ENCODE measurements at places on chromosomes 13 and 19.

- DNase-seq = no peak
These were observed 61.4 kb downstream of the SLC7A1 start for GRCh38 chr13:29534083-29534482.

DNA sequence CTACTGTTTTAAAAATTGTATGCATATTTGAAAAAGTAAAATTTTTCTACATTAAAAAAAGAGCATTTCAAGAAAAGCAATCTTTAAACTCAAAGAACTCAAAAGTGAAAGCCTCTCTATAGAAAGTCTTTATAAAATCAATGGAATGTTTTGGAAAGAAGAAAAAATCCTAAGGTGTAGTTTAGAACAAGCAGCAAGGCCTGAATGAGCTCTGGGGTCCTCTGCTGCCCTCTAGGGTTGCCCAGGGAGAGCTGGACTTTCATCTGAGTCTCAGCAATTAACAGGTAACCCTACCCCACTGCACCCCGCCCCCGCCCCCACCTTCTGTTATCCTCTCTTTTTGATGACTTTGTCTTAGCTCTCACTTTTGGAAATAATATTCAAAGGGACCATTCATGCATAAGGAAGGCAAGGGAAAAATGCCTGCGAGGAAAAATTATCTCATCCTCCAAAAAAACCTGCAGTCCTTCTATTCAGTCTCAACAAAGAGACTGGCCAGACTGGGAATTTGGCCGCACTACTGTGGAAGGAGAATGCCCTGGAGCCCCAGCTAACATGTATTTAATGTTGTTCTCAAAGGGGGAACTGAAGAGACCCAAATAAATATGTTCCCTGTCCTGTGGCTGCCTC lies 24.1 kb downstream of the SLC25A30 start:
- DNase-seq = no peak

DNA sequence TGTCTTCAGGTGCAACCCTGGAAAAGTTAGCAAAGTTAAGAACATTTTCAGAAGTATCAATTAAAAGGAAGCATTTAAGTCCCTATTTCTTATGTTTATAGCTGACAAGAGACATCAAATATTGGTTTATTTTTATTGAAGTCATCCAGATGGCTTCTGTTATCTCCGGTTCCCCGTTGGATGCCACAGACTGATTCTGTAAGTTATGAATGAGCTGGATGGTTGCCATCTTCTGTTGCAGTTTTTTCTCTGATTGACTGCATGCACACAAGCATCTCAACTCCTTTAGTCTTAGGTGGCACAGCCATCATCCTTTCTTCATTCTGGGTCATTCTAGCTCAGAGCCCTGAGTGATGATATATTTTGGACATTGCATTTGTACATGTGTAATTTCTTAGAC lies 10.6 kb upstream of the OXGR1 start:
- no peak for DNase-seq

DNA sequence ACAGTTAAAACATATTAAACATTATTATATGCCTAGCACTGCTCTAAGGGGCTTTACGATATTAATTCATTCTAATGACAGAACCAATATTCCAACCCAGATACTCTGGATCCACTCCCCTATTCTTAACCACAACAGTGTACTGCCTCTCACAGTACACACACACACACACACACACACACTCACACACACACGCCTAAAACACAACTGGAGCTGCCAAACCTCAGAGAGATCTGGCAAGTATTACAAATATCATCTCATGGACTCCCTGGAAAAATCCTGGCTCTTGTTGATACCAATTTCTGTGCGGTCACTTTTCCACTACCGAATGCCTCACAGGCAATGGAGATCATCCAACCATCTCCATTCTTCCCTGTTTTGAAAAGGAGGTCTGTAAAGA lies 1.3 kb downstream of the ZNF780A start:
- DNase-seq = no peak

- no peak for DNase-seq
These were observed 22.1 kb downstream of the AP2A1 start for GRCh38 chr19:49788857-49789256.

DNA sequence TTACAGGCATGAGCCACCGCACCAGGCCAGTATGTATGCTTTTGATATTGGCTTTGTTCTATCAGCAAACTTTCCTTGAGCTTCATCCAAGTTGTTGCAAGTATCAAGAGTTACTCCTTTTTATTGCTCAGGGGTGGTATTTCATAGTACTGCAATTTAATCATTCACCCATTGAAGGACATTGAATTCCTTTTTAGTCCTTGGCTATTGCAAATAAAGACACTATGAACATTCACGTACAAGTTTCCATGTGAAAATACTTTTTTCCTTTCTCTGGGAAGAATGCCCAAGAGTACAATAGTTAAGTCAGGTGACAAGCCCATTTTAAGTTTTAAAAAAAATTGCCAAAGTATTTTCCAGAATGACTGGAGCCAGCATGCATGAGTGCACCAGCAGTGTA lies 20.4 kb downstream of the CEACAM3 start:
- DNase-seq = no peak

DNA sequence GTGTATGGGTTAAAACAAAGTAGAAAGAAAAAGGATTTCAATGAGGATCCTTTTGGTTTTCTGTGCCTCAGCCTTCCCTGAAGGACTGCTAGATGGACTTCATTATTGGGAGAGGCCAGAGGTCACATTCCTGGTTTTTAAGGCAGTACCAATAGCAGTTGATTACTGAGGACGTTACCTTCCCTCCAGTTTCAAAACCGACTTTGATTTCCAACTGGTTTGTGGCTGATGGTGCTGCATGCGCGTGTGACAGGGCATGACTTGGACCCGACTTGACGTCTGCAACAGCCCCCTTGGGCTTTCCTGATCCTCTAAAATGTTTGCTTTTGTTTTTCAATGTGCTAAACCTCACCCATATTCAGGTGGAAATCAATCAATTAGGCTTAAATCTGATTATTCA lies 314.3 kb upstream of the ARGLU1 start:
- DNase-seq = no peak

- no peak for DNase-seq
These were observed 9.4 kb downstream of the OCEL1 start for GRCh38 chr19:17235300-17235970.

- DNase-seq = no peak
These were observed 82.6 kb downstream of the KATNAL1 start for GRCh38 chr13:30224732-30225131.

Data from AG04449 (cell line).